Activated CD8-positive, alpha-beta memory T cell treated with anti-CD3 and anti-CD28 coated beads for 1 hour (primary cell): ENCODE measurements at places on chromosomes 2 and 18.

- DNase-seq: no peak
Observed at GRCh38 chr2:105294046-105294445, 35.5 kb downstream of the TGFBRAP1 start.

GRCh38 chr2:149101818-149102217 lies 63.3 kb downstream of the LYPD6B start:
- no peak for DNase-seq

DNA sequence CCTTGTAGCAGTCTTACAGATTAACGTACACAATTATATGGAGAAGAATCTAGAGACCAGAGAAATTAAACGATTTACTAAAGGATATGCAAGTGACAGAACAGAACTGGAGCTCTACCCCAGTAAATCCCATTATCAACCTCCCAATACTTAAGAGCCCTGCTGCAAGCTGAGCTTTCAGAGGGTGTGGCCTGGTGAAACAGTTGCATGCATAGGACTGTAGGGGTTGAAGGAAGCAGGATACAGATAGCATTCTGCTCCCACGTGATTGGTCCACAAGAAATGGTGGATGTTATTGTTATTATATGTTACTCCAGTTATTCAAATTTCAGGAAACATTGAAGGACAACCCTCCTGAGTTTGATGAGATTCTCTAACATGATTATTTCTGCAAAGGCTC lies 210.8 kb upstream of the THUMPD2 start:
- no peak for DNase-seq

GRCh38 chr18:35484034-35484433 lies 13.7 kb downstream of the INO80C start:
- DNase-seq: no peak

GRCh38 chr2:138236142-138236541 lies 265.4 kb upstream of the SPOPL start:
- DNase-seq: no peak

GRCh38 chr2:128547667-128548066 lies 229.0 kb upstream of the HS6ST1 start:
- DNase-seq: no peak

DNA sequence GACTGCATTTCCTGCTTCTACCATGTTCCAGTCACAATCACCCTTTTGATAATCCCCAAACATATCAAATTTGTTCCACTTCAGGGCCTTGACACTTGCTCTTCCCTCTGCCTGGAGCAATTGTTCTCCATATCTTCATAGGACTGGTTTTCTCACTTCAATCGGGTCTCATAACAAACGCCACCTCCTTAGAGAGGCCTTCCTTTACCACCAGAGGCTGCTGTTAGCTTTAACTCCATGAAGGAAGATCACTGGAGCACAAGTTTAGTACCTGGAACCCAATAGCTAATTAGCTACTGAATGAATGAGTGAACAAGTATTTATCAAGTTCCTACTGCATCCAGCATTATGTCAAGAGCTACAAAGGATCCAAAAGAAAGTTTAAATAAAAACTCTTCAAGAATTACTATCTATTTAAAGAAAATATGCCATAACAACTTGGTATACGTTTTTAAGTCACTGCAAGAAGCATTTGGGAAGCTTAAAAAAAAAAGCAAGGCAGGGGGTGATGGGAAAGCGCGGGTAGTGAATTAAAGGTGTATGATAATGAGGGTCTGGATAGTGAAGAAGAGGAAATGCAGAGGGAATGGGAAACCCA lies 58.8 kb downstream of the BAZ2B start:
- no peak for DNase-seq
